Neural crest cell (in vitro differentiated cells): ENCODE measurements at places on chromosomes 2 and 18. TPM values are rescaled to one million over a fixed set of nuclear protein-coding genes. Genes with fewer than 3 reads are reported as not detected.
A peak's percentile ranks its signal among the peaks of the same experiment; 100 is the strongest.

RFX8 gene
- 0.44 and 0.48 TPM in 2 replicates for total RNA-seq

TTR gene
- total RNA-seq, result not detected in 2 replicates

FSHR gene
- not detected in 2 replicates for total RNA-seq

ANKRD29 gene
- total RNA-seq, result 0.61 and 0.96 TPM in 2 replicates

ALK gene
- 2.0 and 2.1 TPM in 2 replicates for total RNA-seq

SLC16A14 gene
- 13.0 and 14.2 TPM in 2 replicates for total RNA-seq

MZT2B gene
- 240 and 242 TPM in 2 replicates for total RNA-seq

DNA sequence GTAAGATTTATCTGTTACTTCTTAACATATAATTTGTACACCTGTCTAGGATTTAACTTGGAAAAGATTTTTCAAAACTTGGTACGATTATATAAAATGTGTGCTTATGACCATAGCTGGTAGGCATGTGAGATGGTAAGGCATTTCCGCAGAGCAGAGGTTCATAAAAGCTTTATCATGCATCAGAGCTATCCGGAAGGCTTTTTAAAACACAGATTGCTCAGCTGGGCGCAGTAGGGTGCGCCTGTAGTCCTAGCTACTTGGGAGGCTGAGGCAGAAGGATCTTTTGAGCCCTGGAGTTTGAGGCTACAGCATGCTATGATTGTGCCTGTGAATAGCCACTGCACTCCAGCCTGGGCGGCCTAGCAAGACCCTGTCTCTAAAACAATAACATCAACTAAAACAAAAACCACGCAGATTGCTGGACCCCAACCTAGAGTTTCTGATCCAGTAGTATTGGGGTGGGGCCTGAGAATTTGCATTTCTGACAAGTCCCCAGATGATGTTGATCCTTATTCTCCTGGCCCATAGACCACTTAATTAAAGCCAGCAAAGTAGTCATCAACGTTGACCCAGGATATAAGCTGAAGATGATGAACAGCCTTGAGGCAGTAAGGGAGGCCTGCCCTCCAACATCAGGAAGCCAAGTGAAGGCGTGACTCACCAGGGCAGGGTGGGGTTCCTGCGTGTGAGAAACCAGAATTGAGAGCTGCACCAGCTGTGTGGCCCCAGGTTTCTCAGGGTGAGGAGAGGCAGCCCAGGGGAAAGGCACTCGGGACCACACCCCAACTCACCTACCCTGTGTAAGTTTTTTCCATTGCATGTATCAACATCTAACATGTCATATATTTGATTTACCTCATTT lies 21.6 kb upstream of the SLC20A1 start:
- H3K27ac ChIP-seq, result no peak overlapping the region
- no peaks in the 10 kb centered on the region for H3K4me1 ChIP-seq
- no peak overlapping the region for H3K4me3 ChIP-seq
- no peaks in the 10 kb centered on the region for H3K36me3 ChIP-seq
- no peak for DNase-seq
- peaks cover 5% of the 10 kb centered on the region for H3K27me3 ChIP-seq

DNA sequence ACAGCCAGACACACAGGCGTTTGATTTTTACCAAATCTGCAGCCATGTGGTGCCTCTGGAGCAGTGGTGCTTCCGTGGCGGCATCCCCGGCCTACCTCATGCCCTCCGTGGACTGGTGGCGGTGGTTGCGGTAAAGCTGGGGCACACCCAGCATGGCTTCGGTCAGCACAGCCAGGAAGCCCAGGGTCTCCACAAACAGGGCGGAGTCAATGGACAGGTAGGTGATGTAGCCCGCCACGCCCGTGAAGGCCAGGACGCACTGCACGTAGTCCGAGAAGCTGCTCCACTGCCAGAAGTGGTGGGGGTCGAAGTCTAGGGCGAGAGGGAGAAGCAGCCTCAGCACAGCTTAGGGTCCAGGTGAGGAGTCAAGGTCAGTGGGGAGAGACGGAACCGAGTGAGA lies 32.4 kb downstream of the SLC66A2 start:
- no peak overlapping the region for H3K4me3 ChIP-seq
- no peaks in the 10 kb centered on the region for H3K27me3 ChIP-seq
- no peak for DNase-seq
- no peaks in the 10 kb centered on the region for H3K4me1 ChIP-seq
- peaks cover 24% of the 10 kb centered on the region for H3K36me3 ChIP-seq
- peak overlapping the region; percentile 35 for H3K27ac ChIP-seq

DNA sequence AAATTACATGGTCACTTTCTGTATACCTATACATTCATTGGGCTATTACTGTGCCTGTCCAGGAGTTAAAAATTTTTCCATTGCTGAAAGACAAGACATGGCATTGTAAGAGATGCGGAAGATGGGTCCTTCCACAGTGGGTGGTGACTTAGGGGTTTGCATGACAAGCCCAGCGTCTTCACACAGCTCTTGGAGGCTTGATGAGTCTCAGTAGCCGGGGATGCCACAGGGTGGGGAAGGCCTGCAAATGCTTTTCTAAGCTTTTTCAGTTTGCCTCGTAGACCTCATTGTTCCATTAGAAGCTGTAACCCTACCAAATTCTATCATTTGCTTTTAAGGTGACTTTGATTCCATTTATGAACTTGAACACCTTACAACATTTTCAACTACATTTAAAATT lies 18.1 kb upstream of the MAPRE3 start:
- DNase-seq, result no peak
- no peak overlapping the region for H3K4me3 ChIP-seq
- no peak overlapping the region for H3K27ac ChIP-seq
- H3K27me3 ChIP-seq, result peaks cover 27% of the 10 kb centered on the region

DNA sequence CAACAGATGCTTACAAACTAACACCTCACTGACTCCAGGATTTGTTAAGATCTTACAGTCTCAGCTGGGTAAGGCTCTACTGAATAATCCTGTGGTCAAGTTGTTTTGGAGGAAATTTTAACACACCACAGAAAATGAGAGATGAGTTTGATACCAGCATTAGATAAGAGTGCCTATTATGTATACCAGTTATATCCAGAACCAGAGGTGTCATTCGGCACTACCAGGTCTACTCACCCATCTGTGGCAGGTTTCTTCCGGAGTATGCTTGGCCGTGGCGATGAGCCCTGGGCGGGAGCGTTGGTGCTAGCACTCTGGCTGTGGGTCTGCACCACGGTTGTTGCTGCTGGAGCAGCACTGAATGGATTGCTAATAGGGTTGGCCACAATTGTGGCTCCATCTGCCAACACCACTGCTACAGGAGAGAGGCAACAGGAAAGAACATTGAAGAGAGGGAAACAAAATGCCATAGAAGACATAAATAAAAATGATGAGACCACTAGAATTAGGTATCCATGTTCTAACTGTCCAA lies 41.2 kb downstream of the SAP130 start:
- H3K4me3 ChIP-seq, result no peak overlapping the region
- no peaks in the 10 kb centered on the region for H3K27me3 ChIP-seq
- peaks cover 11% of the 10 kb centered on the region for H3K36me3 ChIP-seq

GRCh38 chr2:234873828-234874173 lies 78.0 kb upstream of the SH3BP4 start:
- peaks cover 17% of the 10 kb centered on the region for H3K4me1 ChIP-seq
- DNase-seq, result no peak
- no peaks in the 10 kb centered on the region for H3K27me3 ChIP-seq
- H3K36me3 ChIP-seq, result peaks cover 18% of the 10 kb centered on the region

DNA sequence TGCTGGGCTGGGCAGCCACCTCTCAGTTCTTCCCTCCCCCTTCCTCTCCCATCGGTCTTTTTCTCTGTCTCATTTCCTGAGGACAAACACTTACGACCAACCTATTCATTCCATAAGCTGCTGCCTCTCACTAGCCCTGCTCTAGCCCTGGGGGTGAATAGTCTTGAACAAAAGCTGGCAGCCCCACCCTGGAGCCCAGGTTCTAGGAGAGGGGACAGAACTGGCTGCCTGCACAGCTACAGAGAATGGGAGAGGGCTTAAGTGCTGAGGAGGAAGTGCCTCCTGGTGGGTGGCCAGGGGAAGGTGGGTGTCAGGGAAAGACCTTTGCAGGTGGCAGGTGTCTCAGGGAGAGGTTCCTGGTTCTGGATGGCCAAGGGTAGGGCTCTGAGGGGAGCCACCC lies 22.8 kb downstream of the ANO7 start:
- peaks cover 5% of the 10 kb centered on the region for H3K27me3 ChIP-seq
- no peaks in the 10 kb centered on the region for H3K36me3 ChIP-seq
- H3K27ac ChIP-seq, result peak overlapping the region; percentile 78
- no peak overlapping the region for H3K4me3 ChIP-seq

GRCh38 chr2:182359990-182360662 lies 66.7 kb downstream of the PDE1A start:
- H3K27ac ChIP-seq, result no peak overlapping the region
- H3K4me1 ChIP-seq, result no peaks in the 10 kb centered on the region
- no peaks in the 10 kb centered on the region for H3K27me3 ChIP-seq
- DNase-seq, result no peak
- H3K36me3 ChIP-seq, result peaks cover 2% of the 10 kb centered on the region
- no peak overlapping the region for H3K4me3 ChIP-seq

DNA sequence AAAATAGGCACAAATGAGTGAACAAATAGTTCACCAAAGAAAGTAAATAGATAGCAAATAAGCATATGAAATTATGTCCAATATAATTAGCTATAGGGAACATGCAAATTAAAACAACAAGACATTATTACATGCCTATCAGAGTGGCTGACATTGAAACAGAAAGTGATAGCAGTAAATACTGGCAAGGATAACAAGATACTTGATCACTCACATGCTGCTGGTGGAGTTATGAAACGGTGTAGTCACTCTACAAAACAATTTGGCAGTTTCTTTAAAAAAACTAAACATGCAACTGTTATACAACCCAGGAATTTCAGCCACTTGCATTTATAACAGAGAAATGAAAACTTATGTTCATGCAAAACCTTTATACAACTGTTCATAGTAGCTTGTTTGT lies 439.2 kb upstream of the ACVR2A start:
- no peak overlapping the region for H3K27ac ChIP-seq
- peaks cover under 1% of the 10 kb centered on the region for H3K36me3 ChIP-seq
- H3K4me3 ChIP-seq, result no peak overlapping the region

DNA sequence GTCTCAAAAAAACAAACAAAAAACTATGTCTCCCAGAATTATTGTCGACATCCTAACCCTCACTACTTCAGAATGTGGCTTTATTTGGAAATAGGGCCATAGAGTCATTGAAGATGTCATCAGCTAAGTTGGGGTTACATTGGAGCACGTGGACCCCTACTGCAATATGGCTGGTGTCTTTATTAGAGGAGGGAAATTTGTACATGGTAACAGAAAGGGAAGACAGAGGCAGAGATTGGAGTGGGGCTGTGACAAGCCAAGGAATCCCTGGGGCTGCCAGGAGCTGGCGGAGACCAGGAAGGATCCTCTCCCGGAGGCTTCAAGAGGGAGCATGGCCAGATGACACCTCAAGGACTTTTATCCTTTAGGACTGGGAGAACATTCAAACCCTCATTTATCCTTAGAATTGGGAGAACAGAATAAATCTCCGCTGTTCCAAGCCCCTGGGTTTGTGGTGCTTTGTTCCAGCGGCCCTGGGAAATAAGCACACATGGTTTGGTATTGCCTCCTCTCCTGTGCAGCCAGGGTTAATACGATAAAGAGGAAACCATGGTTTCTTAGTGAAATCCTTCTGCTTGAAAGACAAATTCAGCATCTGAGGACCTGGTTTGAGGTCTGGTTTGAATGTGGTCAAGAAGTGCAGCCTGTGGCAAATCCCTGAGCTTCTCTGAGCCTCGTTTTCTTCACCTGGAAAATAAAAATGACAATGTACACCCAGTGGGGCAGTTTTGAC lies 184.7 kb downstream of the MYCN start:
- H3K4me3 ChIP-seq, result no peak overlapping the region
- no peaks in the 10 kb centered on the region for H3K27me3 ChIP-seq
- peaks cover 3% of the 10 kb centered on the region for H3K36me3 ChIP-seq
- H3K4me1 ChIP-seq, result peaks cover 12% of the 10 kb centered on the region
- no peak for DNase-seq

- peaks cover 14% of the 10 kb centered on the region for H3K4me1 ChIP-seq
- H3K27me3 ChIP-seq, result no peaks in the 10 kb centered on the region
- H3K27ac ChIP-seq, result no peak overlapping the region
- no peak for DNase-seq
- H3K4me3 ChIP-seq, result no peak overlapping the region
Measured at GRCh38 chr2:109439390-109439786, 174.4 kb downstream of the SEPTIN10 start.

GRCh38 chr2:195533771-195534642 lies 123.0 kb upstream of the SLC39A10 start:
- no peak for DNase-seq
- H3K27ac ChIP-seq, result no peak overlapping the region
- peaks cover 38% of the 10 kb centered on the region for H3K4me1 ChIP-seq

DNA sequence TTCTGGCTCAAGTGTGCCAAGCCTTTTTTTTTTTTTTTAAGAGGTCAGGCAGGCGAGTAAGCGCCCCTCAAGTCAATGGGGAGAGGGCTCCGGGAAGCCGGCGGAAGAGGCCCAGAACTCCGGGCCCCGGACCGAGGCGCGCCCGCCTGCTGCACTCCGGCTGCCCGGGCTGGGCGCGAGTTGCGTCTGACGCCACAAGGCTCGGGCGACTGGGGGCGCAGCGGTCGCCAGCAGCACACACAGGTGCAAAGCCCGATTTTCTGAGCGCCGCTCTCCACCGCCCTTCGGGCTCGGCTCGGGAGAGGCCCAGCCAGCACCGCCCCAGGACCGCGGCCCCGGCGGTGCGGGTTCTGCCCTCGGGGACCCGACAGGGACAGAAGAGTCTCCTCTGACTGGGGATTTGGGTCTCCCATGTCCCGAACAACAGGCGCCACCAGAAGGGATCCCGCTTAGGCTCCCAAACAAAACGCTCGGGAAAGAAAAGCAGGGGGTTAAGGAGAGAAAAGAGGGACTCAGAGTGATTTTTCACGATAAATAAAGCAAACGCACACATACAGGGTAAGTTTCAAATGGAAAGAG lies 787 bp downstream of the ERBB4 start:
- H3K4me3 ChIP-seq, result peak overlapping the region; percentile 99
- no peaks in the 10 kb centered on the region for H3K36me3 ChIP-seq
- H3K27ac ChIP-seq, result peak overlapping the region; percentile 81
